ENCODE measurements at places on chromosomes 1 and 21.
A peak's percentile ranks its signal among the peaks of the same experiment; 100 is the strongest.

DNA sequence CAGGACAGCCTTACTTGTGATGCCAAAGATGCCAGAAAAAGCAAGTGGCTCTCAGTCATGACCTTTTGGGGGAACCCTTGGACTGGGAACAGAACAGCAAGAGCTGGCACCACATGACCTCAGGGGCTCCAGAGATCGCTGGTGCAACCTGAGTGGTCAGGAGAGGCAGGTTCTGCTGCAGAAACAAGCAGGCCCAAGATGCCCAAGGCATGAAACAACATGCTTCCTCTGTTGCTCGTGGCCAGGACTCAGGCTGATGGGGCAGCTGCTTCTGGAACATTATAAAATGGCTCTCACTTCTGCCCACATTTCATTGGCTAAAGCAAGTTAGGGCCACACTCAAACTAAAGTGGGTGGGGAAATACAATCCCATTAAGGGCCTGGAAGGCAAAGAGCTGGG lies 17.7 kb upstream of the CLSTN1 start:
- DNase-seq: no peak

GRCh38 chr1:204340081-204340889 lies 19.4 kb downstream of the PLEKHA6 start:
- DNase-seq: no peak

DNA sequence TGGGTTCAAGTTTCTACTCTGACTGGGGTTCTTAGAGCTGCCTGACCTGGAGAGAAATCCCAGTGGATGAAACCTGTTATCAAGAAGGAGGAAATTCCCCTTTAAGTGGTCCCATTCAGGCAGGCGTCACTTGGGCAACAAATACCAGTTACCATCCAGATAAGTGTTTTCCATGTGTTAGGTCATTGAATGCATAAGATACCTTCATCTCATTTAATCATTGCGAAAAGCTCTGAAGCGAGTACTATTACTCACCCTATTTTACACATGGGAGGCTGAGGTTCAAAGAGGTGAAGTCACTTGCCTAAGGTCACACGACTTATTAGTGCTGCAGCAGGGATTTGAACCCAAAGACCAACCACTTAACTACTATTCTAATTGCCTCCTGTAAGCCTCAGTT lies 45.5 kb upstream of the RPL11 start:
- no peak for DNase-seq

- no peak for DNase-seq
Observed at GRCh38 chr21:39670701-39671100, 58.0 kb downstream of the B3GALT5 start.

GRCh38 chr1:110594456-110595352 lies 11.5 kb downstream of the KCNA2 start:
- DNase-seq: no peak

DNA sequence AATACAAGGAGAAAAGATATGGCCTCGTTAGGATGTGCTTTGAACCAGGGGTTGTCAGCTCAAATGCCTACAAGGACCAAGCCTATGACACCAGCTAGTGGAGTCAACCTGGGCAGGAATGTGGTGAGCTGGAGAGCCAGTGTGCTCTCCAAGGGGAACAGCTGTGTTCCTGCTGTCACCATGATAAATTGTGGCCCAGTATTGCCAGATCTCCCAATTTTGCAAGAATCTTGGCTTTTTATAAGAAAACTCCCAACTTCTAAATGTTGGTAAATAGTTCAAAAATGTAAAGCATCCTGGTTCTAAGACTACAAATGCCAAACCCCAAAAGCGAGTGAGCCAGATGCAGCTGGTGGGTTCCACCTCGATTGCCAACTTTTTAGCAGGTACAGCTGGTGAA lies 391.1 kb downstream of the PLPP3 start:
- no peak for DNase-seq

DNA sequence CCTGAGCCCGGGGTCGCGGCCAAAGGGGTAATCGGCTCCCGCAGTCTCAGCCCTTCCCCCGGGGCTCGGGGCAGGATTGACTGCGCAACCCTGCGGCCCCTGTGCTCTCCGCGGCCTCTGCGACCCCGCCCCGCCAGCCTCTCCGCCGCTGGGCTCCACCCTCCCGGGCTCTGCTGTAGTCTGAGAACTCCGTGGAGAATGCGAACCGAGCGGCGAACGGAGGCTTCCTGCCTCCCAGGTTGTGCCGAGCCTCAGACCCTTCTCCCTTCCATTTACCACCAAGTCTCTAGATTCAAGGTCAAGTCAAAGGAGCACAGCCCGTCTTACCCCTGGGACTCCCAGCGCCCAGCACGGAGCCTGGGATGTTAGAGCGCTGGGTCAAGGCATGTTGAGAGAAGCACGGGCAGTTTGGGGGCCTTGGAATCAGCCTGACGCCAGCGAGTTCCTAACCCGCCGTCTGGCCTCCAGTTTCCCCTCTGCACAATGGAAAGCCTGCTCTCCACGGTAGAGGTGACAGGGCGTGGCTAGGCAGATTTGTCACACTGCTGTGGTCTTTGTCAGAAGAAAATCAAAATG lies 3.0 kb downstream of the ATP2B4 start:
- peak; percentile 82 for DNase-seq

DNA sequence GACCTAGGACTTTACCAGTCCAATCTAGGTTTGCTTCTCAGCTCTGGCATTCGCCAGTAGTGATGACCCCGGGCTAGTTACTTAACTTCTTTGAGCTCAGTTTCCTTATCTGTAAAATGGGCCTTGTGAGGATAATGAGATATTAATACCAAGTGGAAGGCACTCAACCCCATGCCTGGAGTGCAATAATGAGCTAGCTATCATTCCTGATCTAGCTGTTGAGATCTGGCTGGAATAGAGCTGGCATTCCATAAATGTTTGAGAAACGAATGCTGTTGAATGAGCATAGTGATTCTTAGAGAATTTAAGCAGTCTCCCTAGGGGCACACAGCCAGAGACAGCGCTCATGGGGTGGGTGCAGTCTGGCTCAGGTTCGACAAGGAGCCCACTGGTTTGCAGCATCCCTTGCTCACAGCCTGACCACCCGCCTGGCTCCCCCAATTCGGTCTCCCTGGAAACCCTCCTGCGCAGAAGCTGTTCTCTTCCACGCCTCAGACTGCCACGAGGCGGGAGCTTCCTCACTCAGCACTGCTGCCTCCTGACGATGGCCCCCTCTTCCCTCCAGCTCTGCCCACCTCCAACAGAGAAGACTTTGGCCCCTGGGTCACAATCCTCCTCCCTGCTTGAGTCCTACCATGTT lies 32.5 kb downstream of the DHCR24 start:
- DNase-seq: no peak

- DNase-seq: no peak
Observed at GRCh38 chr21:45213392-45213791, 74.3 kb downstream of the POFUT2 start.

DNA sequence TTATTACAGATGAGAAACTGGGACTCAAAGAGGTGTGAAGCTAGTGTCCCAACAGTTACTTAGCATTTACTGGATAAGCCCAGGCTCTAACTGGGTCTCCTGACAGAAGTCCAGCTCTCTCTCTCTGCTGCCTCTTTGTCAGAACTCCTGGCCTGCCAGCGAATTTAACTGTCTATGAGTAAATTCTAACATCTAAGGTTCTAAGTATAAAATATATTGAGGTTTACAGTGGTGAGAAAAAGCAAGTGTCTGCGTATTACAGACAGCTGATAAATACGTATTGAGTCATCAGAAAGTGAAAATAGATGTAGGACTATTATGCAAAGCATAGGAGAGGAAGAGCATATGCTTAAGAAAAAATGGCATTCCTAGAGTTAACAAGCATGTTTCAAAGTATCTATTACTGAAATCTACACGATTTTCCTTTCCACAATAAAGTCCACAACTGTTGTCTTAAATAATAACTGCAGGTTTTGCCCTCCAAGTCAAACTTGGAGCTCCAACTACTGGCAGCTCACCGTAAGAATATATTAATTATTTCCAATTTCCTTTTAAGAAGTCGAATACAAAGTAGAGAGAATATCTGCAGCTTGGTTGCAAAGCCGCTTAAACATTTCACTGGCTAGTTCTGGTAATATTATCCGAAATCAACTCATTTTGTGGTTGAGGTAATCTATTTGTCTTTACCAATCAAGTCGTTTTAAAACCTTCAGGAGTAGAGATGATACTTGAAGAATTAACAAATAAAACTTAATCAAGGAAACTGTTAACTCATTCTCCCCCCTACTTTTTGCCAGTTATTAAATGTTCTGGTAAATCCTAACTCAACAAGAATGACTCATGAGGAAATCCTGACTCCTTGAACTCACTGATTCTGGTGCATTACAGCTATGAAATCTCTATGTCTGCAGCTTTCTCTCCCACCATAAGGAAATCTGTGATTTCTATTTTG lies 1.4 kb upstream of the RGS2 start:
- no peak for DNase-seq

- DNase-seq: no peak
Observed at GRCh38 chr1:231972111-231972445, 345.5 kb downstream of the DISC1 start.

- DNase-seq: no peak
Observed at GRCh38 chr1:162169031-162169790, 99.7 kb downstream of the NOS1AP start.

DNA sequence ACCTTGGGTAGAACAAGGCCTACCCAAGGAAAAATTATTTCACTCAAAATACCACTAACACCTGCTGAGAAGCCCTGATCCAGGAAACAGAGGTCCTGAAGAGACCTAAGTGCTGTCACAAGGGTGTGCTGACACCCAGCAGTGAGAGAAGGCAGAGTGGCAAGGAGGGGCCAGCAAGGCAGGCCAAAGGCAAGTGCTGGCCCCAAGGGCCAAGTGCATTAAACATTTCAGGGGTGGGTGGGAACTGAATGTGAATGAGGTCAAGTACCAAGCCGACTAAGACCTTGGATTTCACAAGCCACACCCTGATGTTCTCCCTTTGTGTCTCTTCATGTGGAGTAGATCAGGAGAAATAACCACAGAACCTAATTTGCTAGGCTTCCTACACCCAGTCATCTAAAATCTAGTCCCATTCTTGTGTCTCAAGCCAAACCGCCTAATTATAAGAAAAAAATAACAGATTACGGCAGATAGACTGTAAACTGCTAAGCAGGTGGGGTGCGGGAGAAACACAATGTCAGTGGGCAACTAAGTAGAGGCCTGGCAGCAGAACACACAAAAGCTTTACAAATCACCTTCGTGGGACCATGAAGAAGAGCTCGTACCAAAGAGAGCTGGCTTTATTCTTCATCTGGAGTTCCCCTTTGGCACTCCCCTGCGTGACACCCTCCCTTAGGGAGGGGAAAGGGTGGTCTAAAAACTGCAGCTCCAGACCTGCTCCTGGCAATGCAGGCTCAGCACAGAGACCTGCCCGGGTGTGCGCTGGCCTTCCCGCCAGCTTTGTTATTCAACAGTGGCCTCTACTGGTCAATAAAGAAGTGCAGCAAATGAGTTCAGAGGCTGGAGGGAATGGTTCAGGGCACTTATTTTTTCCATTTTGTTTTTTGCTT lies 8.7 kb downstream of the UBE2G2 start:
- DNase-seq: peak; percentile 35

DNA sequence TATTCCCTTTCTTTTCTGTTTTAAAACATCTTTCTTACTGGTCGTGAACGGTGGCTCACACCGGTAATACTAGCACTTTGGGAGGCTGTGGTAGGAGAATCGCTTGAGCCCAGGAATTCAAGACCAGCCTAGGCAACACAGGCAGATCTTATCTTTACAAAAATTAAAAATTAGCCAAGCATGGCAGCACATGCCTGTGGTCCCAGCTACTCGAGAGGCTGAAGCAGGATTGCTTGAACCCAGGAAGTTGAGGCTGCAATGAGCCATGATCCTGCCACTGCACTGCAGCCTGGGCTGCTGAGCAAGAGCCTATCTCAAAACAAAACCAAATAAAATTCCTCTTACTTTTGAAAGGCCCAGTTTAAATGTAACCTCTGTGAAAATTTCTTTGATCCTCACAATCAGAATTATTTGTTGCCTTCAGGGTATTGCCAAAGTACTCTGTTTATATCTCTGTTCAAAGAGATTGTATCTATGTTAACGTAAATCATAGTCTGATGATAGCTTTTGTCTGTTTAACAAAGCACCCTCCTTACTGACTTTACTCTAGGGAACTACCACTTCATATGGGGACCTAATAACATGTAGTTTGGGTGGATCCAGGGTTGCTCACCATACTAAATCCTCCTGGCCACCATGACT lies 71.6 kb downstream of the RERE start:
- no peak for DNase-seq

DNA sequence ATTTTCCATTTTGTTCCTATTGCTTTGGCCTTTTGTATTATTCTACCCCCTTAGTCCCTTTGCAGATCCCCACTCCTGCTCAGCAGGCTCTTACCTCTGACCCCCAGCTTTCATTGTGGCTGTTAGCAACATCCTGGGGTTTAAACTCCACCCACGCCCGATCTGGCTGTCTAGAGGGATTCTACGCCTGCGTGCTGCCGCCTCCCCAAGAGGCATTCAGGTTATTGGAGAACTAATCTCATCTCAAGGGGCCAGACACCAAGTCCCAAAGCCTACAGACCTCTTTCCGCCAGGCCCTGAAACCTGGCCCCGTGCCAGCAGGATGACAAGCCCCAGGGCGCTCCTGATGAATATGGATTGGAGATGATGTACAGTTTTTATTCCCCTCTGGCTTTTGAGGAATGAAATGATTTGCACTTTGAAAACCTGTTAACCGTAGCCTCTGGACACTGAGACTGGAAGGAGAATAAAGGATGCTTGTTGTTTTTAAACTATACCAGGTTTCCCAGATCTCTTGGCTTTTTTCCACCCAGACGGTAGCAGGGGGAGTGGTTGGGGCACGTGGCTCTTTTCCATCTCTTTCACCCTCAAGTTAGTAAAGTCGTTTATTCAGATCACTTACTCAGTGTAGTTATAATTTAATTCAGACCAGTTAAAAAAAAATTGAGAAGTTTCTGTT lies 14.5 kb upstream of the IKBKE start:
- no peak for DNase-seq

DNA sequence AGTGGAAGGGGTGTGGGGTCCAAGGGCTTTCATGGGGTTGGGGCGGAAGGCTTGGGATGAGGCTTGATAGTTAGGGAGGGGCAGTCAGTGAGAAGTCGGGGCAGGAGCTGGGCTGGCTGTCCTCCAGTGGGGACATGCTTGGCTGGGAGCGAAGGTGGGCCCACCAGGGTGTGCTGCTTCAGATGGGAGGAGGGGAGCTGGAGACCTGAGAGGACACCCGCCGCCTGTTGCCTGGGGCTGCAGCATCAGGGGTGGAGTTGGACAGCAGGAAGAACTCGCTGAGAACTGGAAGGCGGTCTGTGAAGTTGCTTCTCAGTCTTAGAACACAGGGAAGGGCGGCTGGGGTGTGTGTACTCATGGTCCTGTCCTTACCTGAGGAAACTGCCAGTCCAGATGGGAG lies 1.6 kb downstream of the THEM5 start:
- no peak for DNase-seq

- DNase-seq: no peak
Observed at GRCh38 chr1:227884370-227885134, 63.2 kb downstream of the WNT9A start.

GRCh38 chr1:35164893-35165292 lies 28.1 kb downstream of the SFPQ start:
- no peak for DNase-seq

- DNase-seq: no peak
Observed at GRCh38 chr1:246364415-246364941, 142.6 kb downstream of the SMYD3 start.

Data from left ventricle myocardium inferior (tissue), 1 donor.